ENCODE measurements at places on chromosomes 1 and 21. TPM values are rescaled to one million over a fixed set of nuclear protein-coding genes. Genes with fewer than 3 reads are reported as not detected.

The G0S2 gene
- total RNA-seq = 2.5 TPM

The FAM110D gene
- total RNA-seq = 0.25 TPM

The HPDL gene
- 2.3 TPM for total RNA-seq

The C1orf116 gene
- total RNA-seq = not detected

The CYYR1 gene
- 40.7 TPM for total RNA-seq

The TAL1 gene
- total RNA-seq = 2.1 TPM

The KAZN gene
- 7.9 TPM for total RNA-seq

The ACKR1 gene
- 13.5 TPM for total RNA-seq

The MAP10 gene
- total RNA-seq = 3.6 TPM

The LRRC8B gene
- 17.7 TPM for total RNA-seq

The C1orf94 gene
- not detected for total RNA-seq

The VWA5B1 gene
- 0.10 TPM for total RNA-seq

The TNFRSF4 gene
- 0.29 TPM for total RNA-seq

The AGBL4 gene
- 3.5 TPM for total RNA-seq

The CFHR2 gene
- not detected for total RNA-seq

The GJC2 gene
- total RNA-seq = 3.0 TPM

The GBP7 gene
- not detected for total RNA-seq

The NR5A2 gene
- 2.0 TPM for total RNA-seq
